Activated naive CD8-positive, alpha-beta T cell treated with anti-CD3 and anti-CD28 coated beads, Interleukin-2, amount 10 ng/mL, durations not matched to agents 7 days and 5 days (primary cell): ENCODE measurements at places on chromosomes 11 and 22.

DNA sequence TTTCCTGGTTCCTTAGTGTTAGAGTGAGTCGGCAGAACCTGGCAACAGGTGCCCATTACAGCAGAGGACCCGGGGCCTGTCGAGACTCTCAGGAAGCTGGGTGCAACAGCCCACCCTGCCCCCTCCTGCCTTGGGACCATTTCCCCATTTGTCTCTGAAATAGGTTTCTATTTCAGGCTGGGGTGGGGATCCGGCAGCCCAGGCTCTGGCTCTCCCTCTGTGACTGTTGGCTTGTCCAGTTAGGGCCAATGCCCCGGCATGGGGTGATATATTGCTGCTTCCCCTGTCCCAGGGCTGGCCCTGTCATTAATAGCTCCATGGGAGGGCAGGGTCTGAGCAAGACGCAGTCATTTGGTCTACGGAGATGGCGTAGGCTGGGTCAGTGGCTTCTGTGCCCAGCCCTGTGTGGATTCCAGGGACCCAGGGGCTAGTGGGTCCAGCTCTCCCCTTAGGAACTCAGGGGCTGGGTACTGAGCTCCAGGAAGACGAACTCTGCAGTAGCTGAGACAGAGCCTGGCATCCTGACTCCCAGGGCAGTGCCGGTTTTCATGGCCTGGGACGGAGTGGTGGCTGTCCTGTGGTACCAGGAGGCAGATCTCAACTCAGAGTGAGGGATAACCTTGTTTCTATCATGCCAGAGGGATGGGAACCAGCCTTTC lies 2.7 kb downstream of the P2RY6 start:
- peak; percentile 9 for DNase-seq

DNA sequence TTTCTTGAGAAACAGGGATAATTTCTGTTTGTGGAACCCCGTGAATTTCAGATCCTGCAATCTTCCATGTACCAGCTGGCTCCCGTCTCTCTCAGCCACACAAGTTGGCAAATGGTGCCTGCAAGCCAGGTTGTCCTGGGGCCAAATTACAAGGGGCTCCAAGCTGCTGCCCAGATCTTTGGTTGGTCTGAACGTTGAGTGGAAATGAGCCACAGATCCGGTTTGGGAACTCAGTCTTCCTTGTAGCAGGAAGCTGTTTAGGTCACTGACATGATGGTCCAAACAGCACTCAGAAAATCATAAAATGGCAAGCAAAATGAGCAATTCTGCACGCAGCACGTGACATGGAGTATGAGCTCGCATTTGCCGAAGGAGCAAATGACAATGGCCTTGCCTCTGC lies 1496.4 kb downstream of the TBC1D22A start:
- no peak for DNase-seq

DNA sequence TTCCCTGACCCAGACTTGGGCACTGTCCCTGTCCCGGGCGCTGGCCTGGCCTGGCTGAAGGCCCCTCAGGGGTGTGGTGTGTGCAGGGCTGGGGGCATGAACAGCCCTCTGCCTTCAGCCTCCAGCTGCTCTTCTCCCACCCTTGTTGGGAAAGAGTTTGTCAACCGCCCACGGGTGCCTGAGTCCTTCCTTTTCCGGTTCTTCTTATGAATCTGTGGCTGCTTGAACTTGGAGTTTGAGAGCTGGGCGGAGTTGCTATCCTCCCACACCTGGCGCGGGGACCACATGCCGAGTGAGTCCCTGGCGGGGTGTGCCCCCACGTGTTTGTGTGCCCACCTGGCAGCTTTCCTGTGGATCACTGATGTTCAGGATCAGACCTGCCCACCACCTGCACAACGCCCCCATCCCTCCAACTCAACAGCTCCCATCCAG lies 13.4 kb downstream of the NFAM1 start:
- no peak for DNase-seq

DNA sequence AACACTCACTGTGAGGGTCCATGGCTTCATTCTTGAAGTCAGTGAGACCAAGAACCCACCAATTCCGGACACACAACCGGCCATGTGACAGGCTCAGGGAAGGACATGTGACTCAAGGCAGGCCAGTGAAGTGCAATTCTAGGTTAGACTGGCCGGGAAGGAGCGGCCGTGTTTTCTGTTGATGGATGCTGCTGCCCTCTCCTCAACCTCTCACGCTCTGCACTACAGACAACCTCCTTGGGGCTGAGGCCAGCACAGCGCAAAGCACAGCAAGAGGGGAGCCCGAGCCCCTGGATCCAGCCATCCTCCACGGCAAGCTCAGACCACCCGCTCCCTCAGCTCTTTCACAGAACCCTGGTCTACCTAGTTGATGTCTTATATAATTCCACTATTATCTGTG lies 2.8 kb downstream of the NUDT8 start:
- no peak for DNase-seq

GRCh38 chr11:111081021-111081511 lies 164.5 kb upstream of the POU2AF2 start:
- DNase-seq, result no peak

GRCh38 chr11:36345084-36345511 lies 49.0 kb downstream of the PRR5L start:
- no peak for DNase-seq
